A549 treated with GW870086 at 1 μM for 4 hours (cell line): ENCODE measurements at places on chromosomes 11 and 22. TPM values are rescaled to one million over a fixed set of nuclear protein-coding genes. Genes with fewer than 3 reads are reported as not detected.

The OR4A47 gene
- total RNA-seq = not detected in 5 replicates

The TYR gene
- total RNA-seq = not detected in 5 replicates

The NCR3LG1 gene
- 1.8 to 3.0 TPM (median 2.6 TPM) in 5 replicates for total RNA-seq

The APOL3 gene
- total RNA-seq = not detected in 5 replicates

The OR8G5 gene
- not detected in 5 replicates for total RNA-seq

The CST6 gene
- not detected in 5 replicates for total RNA-seq

The MMP10 gene
- 0.53 to 2.1 TPM (median 0.98 TPM) in 5 replicates for total RNA-seq

The SCGB1D2 gene
- not detected in 5 replicates for total RNA-seq

The ASCL2 gene
- 0.07 TPM in 1 of 5 replicates, not detected in the others for total RNA-seq

The ATXN10 gene
- 103 to 115 TPM (median 105 TPM) in 5 replicates for total RNA-seq

The OR8G1 gene
- not detected in 5 replicates for total RNA-seq

The POTEH gene
- total RNA-seq = not detected in 5 replicates

The DRD2 gene
- not detected in 5 replicates for total RNA-seq

The MAPK12 gene
- 17.4 to 24.3 TPM (median 23.8 TPM) in 5 replicates for total RNA-seq

The GVQW3 gene
- total RNA-seq = 0.72 to 1.5 TPM (median 1.1 TPM) in 5 replicates

The P2RY2 gene
- 12.8 to 15.3 TPM (median 13.1 TPM) in 5 replicates for total RNA-seq

The CD248 gene
- total RNA-seq = not detected in 5 replicates

The CARD18 gene
- total RNA-seq = not detected in 5 replicates

The SAA4 gene
- not detected in 5 replicates for total RNA-seq

The PTGDR2 gene
- total RNA-seq = 0.09 to 0.15 TPM (median 0.12 TPM) in 4 of 5 replicates, not detected in the other

The H19 gene
- total RNA-seq = 8.3 to 20.6 TPM (median 14.5 TPM) in 5 replicates

The CD6 gene
- 0.06 to 0.11 TPM (median 0.10 TPM) in 3 of 5 replicates, not detected in the others for total RNA-seq

The OR51A4 gene
- not detected in 5 replicates for total RNA-seq

The INS gene
- total RNA-seq = not detected in 5 replicates
